ENCODE measurements at places on chromosomes 1 and 21.

- DNase-seq = peak; percentile 49
Measured at GRCh38 chr1:109283748-109284600, 1.0 kb upstream of the PSRC1 start.

DNA sequence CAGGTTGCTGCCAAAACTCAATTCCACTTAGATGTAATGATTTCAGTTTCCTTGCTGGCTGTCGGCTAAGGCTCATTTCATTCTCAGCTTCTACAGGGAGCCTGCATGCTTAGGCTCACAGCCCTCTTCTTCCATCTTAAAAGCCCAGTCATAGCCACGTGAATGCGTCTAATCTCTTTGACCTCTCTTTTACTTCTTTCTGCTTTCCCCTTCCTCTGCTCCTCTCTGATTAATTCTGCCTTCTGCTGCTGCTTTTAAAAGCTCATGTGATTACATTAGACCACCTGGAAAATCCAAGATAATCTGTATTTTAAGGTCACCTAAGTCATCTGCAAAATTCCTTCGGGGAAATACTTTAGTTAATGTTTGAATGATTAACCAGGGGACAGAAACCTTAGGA is 812.8 kb upstream of the BRINP3 start:
- no peak for DNase-seq

DNA sequence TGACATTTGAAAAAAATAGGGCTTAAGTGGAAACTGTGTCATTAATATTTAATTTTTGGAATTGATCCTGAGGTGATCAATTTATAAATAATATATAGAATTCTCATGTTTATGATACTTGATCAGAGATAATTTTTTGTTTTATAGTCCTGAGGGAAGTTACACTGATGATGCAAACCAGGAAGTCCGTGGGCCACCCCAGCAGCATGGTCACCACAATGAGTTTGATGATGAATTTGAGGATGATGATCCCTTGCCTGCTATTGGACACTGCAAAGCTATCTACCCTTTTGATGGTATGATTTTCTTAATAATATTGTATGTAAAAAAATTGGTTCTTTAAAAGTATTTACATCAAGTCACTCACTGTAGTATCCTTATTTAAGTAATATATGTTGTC is 101.2 kb downstream of the FNBP1L start:
- DNase-seq = no peak

- DNase-seq = peak; percentile 99
Measured at GRCh38 chr1:155134880-155135414, 705 bp upstream of the SLC50A1 start.

DNA sequence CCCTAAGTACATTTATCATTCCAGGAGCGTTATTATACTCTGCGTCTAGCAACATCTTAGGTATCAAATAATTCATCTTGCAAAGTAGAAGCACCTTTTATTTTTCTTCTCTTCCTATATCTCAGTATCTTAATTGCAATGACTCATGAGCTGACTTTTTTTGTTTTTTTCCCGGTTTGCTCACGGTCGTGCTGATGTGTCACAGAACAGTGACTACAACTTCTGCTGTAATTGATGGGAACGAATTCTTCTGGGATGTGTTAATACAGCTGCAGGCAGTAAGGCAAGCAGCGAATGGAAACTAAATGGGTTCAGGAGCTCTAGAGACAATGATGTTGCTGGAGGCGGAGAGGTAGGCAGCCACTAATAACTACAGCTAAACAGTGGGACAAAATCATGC is 89.8 kb upstream of the TMPRSS15 start:
- DNase-seq = peak; percentile 91

- no peak for DNase-seq
Measured at GRCh38 chr1:32536117-32536516, 3.1 kb upstream of the ZBTB8A start.

GRCh38 chr1:220954321-220955075 is 75.3 kb downstream of the HLX start:
- no peak for DNase-seq

- no peak for DNase-seq
Measured at GRCh38 chr1:33175865-33176264, 6.0 kb downstream of the TRIM62 start.

DNA sequence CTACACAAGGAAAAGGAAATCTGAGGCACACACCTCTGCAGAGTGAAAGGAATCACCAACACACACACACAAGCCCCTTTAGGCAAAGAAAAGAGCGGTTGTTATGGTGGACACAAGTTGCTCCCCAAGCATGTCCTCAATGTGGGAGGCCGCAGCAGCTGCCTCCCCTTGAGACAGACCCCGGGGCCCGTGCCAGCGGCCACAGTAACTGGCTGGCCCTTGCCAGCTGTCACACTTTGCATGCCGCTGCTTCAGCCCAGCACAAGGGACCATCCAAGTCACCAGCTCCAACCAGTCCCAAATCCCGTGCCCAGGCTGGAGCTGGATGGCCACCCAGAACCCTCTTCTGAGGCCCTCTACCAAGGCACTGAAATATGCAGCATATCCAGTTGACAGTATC is 2.9 kb upstream of the OLIG1 start:
- DNase-seq = no peak

DNA sequence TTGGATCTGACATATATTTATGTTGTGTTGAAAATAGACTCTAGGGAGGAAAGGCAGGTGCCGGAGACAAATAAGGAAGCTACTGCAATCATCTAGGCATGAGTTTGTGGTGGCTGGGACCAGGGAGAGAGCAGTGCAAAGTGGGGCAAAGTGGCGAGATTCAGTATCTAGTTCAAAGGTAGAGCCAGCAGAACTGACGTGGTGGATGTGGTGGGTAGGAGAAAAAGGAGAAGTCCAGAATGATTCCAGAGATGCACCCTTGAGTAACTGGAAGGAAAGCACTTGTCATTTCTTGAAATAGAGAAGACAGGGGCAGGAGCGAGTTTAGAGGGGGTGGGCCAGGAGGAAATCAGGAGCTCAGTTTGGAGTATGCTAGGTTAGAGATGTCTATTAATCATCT is 275.2 kb downstream of the KAZN start:
- no peak for DNase-seq

DNA sequence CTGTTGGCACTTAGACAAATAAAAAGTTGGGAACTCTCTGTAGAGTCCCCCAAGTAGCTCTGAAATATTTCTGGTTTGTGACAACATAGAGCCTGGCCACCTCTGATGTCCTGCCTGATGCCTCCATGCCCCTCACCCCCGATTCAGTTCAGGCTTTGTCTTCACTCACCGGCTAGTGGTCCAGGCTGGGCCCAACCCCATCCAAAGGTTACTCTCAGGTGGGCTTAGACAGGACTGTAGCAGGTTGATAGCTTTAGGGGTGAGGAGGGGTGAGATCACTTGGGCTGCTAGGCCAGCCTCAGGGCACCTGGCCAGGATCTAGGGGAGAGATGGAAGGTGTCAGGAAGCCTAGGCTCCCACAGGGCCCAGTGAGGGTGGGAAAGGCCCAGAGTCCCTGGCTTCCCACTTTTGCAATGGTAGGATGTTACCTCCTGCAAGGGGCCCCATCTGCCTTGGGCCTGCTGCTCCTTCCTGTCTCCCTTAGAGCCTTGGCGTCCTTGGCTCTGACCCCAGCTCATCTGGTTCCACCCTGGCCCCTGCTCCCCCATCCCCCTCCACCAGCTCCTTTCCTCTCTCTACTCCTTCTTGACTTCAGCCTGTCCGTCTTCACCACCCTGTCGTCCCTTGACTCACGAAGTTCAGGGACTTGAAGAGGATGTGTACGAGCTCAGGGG is 6.7 kb downstream of the EPS8L3 start:
- DNase-seq = peak; percentile 44

DNA sequence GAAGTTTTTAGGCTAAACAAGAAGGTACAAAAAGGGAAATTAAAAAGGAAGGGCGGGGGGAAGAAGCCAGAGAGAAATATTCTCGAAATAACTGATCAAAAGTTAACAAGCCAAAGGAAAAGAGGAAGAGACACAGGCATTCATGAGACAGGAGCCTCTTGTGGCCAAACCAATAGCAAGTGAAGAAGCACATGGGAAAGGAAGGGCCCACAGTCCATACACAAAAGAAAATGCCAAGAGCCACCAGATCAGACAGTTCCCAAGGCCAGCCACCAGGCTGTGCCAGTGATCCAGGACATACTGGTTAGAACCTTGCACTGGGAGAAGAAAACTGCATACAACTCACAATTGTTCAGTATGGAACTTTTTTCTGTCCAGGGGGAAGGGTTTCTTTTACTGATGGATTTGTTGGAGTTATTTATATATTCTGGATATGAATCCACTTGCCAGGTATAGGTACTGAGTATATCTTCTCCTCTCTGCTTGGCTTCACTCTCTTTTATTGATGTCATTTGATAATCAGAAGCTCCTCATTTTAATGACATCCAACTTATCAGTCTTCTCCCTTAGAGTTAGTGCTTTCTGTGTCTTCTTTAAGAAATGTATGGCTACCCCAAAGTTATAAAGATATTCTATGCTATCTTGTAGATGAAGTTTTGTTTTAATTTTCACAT is 76.8 kb downstream of the CD46 start:
- peak; percentile 92 for DNase-seq

DNA sequence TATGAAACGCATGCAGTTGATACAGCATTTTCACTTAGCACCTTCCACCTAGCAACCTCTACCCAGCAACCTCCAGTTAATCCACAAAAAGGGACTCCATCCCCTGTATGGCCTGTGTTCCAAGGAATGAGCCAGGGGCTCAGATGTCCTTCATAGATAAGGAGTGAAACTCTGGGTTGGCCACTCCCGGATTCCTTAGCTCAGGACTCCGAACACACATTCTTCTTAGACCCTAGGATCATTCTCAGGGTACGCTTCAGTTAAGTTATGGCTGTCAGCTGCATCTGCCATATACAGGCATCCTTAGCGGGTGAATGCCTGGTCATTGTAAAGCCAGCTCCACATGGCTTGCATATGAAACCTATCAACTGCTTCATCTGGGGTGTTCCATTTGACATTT is 15.9 kb upstream of the IFI6 start:
- peak; percentile 60 for DNase-seq

DNA sequence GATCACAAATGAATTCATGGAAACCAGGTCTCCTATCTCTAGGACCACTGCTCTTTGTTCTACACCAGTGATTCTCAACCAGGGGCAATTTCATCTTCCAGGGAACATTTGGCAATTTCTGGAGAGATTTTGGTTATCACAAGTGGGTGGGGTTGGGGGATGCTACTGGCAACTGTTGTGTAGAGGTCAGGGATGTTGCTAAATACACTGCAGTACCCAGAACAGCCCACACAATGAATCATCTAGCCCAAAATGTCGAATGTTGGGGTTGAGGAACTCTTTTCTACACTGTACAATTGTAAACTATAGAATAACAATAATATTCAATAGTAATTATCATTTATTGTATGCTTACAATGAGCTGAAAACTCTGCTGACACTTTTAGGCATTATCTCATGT is 55.7 kb upstream of the UBE2U start:
- no peak for DNase-seq

- peak; percentile 39 for DNase-seq
Measured at GRCh38 chr1:47618222-47618720, 180.4 kb downstream of the FOXD2 start.

GRCh38 chr1:237205400-237206064 is 163.5 kb downstream of the RYR2 start:
- DNase-seq = no peak

GRCh38 chr1:182595641-182596240 is 6.7 kb upstream of the RNASEL start:
- DNase-seq = peak; percentile 81

DNA sequence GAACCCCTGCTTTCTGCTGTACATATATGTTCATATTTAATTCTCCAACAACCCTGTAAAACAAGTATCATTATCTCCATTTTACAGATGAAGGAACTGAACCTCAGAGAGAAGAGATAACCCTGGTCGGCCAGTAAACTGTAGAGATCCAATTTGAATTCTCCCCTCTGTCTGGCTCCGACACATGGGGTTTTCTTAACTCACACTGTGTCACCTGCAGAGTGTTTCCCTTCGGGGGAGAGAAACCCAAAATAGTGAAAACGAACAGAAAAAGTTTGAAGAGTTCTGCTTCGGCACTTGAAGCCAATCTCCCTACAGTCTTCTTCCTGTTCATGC is 17.4 kb upstream of the BCAR3 start:
- DNase-seq = no peak

DNA sequence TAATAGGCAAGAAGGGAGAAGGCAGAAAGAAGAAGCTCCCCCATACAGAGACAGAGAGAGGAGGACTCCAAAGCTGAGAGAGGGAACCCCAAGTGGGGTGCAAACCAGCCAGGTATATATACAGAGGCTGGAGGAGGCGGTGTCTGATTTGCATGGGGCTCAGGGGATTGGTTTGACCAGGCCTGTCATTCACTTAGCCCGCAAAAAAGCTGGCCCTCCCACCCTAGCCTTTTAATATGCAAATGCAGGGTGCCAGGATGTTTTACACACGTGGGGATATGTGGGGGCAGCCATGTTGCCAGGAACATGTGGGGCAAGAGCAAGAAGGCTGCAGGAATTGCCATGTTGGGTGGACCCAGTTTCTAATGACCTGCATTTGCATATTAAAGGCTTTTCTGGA is 37.0 kb upstream of the TENT5B start:
- DNase-seq = no peak

DNA sequence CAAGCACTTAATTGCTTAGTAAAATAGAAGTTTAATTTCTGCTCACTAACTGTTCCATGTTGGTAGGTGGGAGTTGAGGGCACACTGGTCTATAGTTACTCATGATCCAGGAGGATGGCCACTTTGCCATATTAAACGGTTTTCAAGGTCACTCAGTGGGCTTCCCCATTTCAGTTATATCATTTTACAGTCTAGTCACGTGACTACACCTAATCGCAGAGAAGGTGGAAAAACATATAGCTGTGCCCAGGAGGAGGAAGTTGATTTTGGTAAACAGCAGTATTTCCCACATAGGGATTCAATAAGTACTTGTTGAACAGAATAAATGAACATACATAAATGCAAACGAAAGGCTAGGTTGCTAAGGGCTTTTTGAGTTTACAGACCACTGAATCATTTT is 541.1 kb upstream of the CAMK1G start:
- no peak for DNase-seq

GRCh38 chr1:245748646-245749045 is 593.9 kb downstream of the KIF26B start:
- DNase-seq = no peak

- DNase-seq = no peak
Measured at GRCh38 chr1:83676106-83676505, 322.8 kb downstream of the TTLL7 start.

DNA sequence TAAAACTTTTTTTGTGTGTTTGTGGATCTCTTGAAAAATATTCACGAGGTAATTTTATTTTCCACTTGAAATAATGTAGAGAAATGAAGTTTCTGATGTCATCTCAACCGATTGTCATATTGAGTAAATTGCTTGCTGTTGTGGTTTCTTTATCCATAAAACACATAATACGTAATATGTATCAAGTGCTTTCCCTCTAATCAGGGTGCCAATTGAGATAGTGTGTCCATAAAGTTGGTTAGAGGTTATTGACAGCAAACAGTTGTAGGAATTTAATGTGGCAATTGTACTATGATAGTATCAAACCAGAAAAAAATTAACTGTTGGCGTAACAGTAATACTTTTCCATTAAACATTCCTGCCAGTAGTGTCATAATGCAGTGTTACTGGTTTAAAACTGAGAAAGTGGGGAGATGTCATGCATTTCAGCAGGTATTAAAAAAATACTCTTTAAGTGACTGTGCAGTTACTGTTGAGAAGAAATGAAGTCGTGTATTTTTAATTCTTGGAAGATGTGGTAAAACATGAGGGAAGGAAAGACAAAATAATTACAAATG is 38.3 kb downstream of the USP25 start:
- DNase-seq = no peak

Data from islet precursor cell (in vitro differentiated cells).